ENCODE measurements at places on chromosomes 7 and 10.
A peak's percentile ranks its signal among the peaks of the same experiment; 100 is the strongest.

GRCh38 chr7:70353946-70354335 is 755.7 kb downstream of the AUTS2 start:
- peak; percentile 62 for DNase-seq

- DNase-seq: no peak
These were observed 64.6 kb downstream of the UNCX start for GRCh38 chr7:1297017-1297960.

- DNase-seq: no peak
These were observed 3.5 kb upstream of the ZNF467 start for GRCh38 chr7:149776848-149777407.

- peak; percentile 75 for DNase-seq
These were observed 1.1 kb downstream of the TTYH3 start for GRCh38 chr7:2632733-2633537.

DNA sequence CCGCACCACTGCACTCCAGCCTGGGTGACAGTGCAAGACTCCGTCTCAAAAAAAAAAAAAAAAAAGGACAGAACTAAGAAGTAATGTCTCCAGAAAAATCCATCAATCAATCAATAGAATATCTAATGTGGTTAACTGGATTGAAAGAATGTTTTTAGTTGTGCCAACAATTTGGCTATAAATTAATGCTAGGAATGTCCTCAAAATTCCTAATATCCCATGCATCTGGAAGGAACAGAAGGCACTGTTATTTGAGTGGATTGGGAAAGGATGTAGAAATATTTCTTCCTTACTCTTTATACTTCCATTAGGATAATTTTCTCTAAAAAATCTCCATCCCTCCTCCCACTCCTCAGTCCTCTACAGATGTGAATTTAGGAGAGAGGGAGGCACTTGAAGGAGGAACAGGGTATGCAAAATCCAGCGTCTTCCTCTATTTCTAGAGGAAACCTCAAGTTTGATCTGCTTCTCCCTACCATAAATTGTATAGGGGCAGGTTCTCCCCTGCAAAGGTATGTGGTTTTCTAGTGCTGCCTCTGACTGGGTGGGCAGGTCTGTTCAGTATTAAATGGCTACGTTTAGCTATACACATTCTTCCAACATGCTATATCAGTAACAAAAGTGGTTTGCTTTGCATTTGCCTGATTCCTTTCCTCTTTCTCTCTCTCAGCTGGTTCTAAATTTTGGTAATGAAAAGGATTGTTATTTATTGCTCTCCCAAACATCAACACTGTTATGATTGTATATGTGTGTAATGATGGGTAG is 54.1 kb downstream of the RNLS start:
- no peak for DNase-seq

DNA sequence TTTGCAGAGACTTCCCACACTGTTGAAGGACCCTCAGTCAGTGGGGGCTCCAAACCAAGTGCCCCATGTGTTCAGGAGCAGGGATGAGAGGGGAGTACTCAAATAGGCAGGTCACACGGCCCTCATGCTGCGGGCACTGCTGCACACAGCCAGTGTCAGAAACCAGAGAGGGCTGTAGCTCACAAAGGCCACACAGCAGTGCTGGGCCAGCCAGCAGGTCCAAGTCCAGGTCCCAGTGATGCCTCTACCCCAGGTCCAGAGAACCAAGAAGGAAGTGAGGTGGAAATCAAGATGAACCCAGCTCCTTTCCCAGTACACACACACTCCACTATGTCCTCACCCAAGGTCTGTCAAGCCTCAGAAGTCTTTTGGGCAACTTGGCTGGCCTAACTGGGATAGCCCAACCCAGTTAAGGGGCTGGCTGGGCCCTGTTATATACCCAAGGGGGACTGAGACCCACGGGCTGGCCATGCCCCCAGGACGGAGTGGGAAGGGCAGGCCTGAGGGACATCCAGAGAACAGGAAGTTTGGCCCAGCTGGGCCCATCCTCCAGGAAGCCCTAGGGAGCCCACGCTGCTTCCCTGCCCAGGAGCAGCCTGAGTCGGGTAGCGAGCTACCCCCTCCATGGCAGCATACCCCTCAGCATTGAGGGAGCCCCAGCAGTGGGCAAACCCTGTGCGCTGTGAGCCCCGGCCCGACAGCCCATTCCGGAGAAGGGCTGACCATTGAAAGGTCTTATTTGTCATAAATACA is 24.3 kb downstream of the GRID1 start:
- no peak for DNase-seq
